ENCODE measurements at places on chromosomes 2 and 18.

DNA sequence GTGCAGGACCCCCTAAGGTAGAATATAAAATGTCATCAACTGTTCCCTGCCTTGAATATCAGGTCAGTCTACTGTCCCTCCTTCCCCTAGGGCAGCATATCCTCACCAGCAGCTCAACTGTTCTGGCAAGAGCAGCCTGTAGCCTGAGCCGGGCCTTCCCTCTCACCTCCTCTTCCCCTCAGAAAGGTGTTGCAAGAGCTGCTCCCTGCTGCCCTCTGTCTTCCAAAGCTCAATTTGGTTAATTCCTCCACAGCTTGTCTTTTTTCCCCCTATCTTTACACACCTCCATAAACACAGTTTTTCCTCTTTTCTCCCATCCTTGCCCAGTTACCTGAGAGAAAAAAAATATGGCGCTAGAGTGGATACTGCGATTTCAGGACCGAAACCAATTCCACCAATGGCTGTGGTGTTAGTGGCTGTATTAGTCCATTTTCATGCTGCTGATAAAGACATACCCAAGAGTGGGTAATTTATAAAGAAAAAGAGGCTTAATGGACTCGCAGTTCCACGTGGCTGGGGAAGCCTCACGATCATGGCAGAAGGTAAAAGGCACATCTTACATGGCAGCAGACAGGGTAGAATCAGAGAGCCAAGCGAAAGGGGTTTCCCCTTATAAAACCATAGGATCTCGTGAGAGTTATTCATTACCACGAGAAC is 184.7 kb downstream of the MREG start:
- DNase-seq: peak; percentile 49

DNA sequence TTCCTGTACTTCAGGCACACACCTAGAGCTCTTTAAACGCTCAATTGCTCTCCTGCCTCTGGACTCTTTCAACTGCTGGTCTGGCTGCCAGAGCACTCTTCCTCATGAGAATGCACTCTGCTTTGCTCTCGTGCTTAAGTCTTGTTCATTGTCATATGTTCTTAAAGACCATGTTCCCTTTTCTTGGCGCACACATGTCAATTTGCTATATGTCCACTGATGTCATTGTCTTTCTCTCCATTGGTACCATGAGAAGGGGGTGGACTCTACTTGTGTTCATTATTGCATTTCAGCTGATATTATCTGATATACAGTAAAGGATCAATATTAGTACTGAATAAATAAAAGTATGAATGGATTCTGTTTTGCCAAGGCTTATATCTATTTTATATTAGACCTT is 16.8 kb downstream of the SPHKAP start:
- DNase-seq: no peak

GRCh38 chr2:4967206-4967605 is 725.0 kb upstream of the SOX11 start:
- DNase-seq: no peak

- DNase-seq: no peak
Observed at GRCh38 chr18:58125183-58125582, 81.2 kb downstream of the NEDD4L start.

DNA sequence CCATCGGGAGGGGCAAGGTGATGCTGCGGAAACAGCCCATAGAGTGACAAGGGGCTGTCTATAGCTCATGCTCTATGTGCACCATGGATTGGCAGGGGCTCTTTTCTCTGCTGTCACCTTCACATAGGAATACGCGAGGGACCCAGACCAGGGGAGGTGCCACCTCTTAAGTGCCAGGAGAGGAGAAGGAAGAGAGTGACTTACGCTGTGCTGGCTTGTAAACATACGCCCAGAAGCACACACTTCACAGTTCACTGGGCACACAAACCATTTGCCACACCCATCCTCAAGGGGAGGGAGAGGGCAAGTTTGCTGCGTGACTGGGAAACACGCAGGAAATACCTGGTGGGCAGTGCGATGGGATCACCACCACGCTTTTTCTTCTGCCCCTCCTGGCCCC is 65.1 kb upstream of the GPR45 start:
- no peak for DNase-seq

DNA sequence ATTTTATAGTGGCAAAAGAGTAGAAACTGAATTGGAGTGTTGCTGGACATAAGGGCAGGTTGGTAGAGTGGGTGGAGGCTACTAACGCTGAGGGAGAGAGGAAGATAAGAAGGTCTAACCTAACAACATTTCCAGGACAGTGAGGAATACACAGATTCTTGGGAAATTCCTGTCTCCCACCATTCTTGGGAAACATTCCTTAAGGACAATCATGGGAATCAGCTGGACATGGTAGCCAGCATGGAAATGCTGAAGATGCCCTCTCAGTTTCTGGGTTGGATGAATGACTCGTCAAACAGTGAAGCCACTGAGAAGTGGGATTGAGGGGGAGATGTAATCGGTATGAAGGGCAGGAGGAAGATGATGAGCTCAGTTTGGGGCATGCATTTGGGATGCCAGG is 265.4 kb downstream of the AFF3 start:
- DNase-seq: no peak

DNA sequence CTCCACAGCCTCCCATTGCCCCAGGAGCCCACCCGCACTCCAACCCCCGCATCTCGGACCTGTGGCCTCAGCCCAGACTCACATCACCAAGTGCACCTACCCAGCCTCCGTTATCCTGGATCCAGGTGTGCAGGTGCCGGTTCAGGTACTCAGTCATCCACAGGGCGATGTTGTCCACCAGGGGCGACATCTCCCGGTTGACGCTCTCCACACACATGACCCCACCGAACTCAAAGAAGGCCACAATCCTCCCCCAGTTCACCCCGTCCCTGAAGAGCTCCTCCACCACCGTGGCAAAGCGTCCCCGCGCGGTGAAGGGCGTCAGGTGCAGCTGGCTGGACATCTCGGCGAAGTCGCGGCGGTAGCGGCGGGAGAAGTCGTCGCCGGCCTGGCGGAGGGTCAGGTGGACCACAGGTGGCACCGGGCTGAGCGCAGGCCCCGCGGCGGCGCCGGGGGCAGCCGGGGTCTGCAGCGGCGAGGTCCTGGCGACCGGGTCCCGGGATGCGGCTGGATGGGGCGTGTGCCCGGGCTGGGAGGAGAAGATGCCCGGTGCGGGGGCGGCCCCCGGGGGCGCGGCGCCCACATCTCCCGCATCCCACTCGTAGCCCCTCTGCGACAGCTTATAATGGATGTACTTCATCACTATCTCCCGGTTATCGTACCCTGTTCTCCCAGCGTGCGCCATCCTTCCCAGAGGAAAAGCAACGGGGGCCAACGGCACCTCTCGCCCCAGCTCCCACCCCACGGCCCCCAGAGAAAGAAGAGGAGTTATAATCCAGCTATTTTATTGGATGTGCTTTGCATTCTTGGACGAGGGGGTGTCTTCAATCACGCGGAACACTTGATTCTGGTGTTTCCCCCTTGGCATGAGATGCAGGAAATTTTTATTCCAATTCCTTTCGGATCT is 1.3 kb downstream of the BCL2 start:
- DNase-seq: peak; percentile 70

DNA sequence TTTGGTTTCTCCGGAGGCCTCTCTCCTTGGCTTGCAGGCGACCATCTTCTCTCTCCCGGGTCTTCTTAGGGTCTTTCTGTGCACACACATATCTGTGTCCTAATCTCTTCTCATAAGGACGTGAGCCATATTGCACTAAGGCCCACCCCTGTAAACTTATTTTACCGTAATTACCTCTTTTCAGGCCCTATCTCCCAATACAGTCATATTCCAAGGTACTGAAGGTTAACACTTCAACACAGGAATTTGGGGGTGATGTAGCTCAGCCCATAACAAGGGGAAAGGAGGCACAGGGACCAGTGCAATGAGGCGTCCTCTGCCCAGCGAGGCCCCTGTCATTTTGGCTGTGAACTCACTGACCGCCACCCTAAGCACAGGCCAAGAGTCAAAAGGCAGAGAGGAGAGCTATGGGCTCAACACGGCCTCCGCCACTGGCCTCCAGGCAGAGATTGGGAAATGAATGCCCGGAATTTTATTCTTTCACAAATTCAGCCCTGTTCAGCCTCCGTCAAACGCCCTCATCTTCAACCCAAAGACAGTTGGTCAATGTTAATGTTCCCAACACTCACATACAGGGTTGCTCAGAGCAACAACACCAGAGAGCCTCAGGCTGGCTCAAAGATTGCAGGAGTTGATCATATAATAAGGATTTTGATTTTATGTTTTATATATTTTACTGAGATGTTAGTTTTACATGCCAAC is 15.9 kb upstream of the NMUR1 start:
- DNase-seq: no peak

- no peak for DNase-seq
Observed at GRCh38 chr2:141714496-141714895, 416.3 kb downstream of the LRP1B start.

DNA sequence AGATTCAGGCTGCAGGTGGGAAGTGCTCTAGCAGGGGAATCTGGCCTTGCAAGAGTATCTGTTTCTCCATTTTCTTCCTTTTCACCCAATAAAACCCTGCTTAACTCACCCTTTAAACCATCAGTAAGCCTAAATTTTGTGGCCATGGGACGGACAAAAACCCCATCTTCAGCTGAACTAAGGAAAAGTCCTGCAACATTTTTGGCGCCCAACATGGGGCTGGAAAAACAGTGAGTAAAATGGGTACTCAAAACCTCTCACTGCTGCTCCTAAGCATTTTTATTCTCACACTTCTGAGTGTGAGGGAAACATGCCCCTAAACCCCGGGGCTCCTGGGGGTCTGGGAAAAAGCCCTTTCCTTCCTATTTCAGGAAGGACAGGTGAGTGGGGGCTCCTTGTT is 414.3 kb downstream of the ZNF804A start:
- no peak for DNase-seq

DNA sequence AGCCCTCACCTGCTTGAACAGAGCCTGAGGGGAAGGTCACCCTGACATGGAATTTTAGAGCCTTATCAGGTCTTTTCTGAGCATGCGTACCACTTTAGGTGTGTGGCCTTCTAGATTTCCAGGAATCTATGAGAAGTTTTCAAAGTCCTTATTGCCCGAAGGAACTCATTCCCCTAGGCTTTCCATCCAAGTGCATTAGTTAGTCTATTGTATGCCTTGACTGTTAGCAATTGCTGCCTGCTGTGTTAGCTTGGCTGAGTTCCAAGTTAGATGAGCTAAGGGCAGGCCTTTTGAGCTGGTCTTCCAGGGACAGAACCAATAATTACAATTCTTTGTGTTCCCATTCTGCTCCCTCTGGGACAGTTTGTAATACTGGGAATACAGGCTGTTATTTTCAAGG is 30.8 kb upstream of the PUM2 start:
- no peak for DNase-seq

GRCh38 chr2:236177604-236177966 is 9.4 kb upstream of the GBX2 start:
- DNase-seq: peak; percentile 16

GRCh38 chr2:104468846-104469245 is 385.1 kb upstream of the POU3F3 start:
- DNase-seq: no peak

GRCh38 chr2:216646116-216646515 is 12.9 kb downstream of the IGFBP2 start:
- DNase-seq: no peak

DNA sequence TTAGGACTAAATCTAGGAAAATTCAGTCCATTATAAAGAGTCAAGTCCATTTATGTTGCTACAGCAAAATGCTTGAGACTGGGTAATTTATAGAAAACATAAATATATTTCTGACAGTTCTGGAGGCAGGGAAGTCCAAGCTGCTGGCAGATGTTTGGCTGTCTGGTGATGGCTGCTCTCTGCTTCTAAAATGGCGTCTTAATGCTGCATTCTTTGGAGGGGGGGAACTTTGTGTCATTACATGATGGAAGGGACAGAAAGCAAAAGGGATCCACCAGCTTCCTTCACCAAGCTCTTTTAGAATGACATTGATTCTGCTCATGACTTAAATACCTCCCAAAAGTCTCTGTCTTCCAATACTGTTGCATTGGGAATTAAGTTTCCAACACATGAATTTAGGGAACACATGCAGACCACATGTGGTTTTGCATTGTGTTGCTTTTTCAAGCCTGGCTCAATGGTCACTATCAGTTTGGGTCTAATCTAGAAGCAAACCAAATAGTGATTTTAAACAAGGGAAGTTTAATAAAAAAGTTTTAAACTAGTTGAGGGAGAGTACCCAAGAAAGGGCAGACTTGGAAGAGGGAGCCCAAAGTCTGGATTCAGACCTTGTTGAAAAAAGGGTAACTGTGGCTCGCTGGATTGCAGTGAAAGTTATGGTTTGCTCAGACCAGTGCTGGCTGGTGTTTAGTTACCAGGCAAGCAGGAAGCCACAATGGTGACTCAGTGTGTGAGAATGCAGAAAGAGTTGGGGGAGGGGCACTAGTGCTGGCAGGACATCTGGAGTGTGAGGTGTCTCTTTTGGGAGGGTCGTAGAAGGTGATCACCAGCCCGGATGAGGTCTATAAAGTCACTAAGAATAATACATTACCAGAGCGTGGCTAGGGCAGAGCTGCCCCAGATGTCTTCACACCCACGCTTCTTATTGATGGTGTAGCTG is 30.8 kb downstream of the C18orf54 start:
- peak; percentile 53 for DNase-seq

GRCh38 chr2:38554973-38555595 is 47.6 kb downstream of the HNRNPLL start:
- DNase-seq: peak; percentile 16

- no peak for DNase-seq
Observed at GRCh38 chr2:137672989-137673552, 291.2 kb upstream of the HNMT start.

DNA sequence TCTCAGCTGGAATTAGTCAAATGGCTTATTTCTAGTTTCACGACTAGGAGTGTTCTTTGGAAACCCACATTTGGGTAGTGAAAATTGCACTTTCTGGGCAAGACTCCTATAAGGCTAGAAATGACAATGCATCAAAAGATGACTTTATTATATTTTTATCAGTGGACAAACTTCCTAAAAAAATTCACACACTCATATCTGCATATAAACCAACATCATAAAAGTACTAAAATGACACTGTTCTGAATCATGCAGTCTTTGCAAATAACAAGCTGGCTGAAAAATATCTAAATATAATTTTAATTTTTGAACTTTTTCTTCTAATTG is 17.6 kb downstream of the MXD1 start:
- DNase-seq: no peak

DNA sequence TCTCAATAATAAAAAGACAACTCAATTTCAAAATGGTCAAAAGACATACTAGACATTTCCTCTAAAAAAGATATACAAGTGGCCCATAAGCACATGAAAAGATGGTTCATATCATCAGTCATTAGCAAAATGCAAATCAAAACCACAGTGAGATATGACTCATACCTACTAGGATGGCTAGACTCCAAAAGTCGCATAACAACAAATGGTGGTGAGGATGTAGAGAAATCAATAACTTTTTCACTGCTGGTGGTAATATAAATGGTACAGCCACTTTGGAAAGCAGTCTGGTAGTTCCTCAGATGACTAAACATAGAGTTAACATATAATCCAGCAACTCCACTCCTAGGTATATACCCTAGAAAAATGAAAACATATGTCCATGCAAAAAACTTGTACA is 242.3 kb upstream of the NOL4 start:
- no peak for DNase-seq

GRCh38 chr2:228629251-228629650 is 447.8 kb upstream of the SPHKAP start:
- DNase-seq: no peak

GRCh38 chr2:137676346-137676745 is 287.9 kb upstream of the HNMT start:
- DNase-seq: no peak

Data from suppressor macrophage (primary cell).